ENCODE measurements at places on chromosomes 3 and 15.
A peak's percentile ranks its signal among the peaks of the same experiment; 100 is the strongest.

GRCh38 chr3:162863579-162863978 lies 1367.0 kb downstream of the OTOL1 start:
- no peak for DNase-seq

GRCh38 chr3:103389356-103389755 lies 954.5 kb downstream of the ZPLD1 start:
- peak; percentile 58 for DNase-seq

DNA sequence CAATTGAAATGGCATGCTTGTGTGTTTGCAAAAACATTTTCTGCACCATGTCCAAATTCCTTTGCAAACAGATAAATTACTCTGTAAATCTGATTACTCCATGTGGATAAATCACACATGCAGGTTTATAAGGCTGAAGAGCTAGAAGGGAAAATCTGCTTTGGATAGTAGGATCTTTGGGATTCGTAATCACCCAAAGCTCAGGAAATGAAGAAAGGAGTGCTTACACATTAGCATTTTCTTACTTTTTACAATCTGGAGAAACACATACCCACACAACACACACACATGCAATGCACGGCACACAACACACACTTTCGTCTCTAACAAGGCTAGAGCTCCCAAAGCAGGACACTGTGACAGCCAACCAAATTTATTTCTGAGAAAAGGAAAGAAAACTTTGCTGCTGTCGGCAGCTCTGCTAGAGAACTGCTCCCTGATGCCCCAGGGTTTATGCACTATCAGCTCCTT lies 2.1 kb downstream of the LSAMP start:
- DNase-seq: no peak

DNA sequence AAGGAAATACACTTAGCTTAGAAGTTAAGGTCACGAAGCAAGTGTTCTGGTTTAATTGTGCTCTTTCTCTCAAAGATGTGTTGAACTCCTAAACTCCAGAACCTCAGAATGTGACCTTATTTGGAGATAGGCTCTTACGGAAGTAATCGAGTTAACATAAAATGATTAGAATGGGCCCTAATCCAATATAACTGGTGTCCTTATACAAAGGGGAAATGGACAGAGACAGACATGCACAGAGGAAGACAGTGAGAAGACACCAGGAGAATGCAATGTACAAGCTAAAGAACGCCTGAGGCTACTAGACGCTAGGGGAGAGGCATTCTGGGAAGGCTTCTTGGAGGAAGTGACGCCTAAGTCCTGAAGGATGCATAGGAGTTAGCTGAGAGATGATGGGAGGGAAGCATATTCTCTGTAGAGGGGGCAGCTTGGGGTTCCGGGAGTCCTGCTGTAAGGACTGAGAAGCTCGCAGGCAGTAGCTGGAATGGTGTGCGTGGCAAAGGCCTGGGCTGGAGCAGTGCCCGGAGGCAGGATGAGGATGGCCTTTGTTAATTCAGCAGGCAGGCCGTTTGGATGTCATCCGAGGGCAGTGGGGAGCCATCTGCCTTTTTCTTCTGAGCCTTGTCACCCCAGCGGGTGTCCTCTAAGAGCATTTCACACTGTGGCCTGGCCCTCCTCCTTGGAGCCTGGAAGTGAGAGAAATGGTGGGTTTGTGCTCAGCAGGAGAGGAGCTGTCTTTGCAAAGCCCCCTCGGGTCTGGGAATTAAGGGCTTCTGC lies 513.4 kb downstream of the SHQ1 start:
- DNase-seq: no peak

- DNase-seq: no peak
Observed at GRCh38 chr3:169644750-169645149, 18.8 kb downstream of the MECOM start.

DNA sequence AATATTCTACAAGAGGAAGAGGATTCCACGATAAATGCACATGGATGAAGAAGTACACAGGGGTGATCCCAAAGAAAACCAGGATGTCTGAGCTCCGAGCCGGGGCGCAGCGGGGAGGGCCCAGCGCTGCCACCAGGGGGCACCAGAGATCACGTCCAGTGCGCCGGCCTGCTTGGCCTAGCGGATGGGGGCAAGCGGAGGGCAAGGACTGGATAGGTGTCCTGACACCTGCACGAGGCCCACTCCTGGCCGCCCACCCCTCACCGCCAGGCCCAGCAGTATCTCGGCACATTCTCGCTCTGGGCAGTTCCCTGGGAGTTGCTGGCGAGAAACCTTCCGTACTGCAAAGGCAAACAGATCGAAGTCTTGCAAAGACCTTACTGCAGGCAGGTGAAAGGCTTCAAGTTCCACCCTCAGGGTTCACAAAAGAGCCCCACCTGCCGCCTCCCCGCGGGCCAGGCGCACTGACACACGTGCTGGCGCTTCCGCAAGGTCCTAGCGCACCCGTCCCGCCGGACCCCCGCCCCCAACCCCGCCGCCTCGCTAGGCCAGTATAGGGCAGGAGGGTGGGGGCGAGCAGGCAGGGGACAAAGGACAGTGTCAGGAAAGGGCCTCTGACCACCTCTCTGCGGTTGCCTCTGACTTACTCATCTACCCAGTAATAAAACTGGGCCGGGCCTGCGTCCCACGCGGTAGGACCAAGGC lies 3.3 kb downstream of the ANKRD63 start:
- DNase-seq: peak; percentile 7

DNA sequence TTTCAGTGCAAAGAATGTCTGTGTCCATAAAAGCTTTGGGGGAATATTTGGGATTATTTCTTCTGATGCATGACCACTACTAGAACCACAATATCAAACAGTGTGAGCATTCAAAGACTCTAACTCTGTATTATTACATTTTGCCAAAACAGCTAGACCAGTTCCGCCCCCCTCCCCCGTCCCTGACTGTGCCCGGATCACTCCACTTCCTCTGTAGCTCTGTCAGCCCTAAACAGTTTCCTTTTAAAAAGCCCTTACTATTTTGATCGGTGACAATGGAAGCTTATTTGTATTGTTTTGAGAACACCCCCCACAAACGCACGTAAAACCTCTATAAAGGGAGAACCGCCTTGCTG lies 36.6 kb upstream of the EPHB3 start:
- DNase-seq: peak; percentile 29

DNA sequence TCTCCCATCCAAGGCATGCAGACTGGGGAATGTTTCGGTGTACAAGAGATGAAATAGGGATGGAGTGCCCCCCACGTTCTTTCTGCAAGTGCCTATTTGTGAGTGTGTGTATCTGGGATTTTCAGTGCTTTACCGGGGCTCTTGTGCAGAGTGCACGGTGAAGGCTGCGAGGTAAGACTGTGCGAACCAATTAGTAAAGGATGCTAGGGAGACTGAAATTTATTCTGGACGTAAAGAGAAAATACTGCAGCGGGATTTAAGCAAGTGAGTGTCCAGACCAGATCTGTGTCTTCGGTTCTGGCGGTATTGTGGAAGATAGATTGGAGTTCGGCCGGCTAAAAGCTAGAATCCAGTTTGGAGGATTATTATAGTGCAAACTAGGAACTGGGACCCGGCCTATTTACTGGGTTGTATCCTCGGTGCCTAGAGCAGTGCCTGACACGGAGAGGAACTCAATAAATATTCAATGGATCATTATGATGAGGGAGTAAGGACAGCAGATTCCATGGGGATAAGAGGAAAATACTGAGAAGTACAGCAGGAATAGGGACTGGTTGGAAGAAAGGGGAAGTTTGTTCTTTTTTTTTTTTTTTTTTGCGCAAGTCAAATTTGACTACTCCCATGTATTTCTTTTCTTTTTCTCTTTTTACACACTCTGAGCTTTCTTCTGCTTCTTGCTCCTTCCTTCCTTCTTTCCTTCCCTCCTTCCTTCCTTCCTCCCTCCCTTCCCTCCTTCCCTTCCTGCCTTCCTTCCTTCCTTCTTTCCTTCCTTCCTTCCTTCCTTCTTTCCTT lies 580 bp upstream of the MAGEF1 start:
- no peak for DNase-seq

DNA sequence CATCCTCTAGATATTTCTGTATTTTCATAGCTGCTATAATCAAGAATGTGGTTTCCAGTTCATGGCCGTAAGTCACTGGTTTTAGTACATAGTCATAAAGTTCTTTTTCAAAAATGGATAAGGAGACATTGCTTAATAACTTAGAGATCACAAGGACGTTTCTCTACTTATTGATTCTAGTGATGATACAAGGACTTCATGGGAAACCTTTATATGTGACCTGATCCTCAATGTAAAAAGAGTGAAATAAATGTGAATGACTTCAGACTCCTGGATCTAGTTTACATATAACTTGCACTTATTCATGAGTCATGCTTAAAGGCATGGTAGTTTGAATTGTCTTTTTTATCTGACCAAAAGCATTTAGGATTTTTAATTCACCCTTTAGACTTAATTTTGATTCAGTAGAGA lies 35.2 kb downstream of the TSC22D2 start:
- DNase-seq: no peak

DNA sequence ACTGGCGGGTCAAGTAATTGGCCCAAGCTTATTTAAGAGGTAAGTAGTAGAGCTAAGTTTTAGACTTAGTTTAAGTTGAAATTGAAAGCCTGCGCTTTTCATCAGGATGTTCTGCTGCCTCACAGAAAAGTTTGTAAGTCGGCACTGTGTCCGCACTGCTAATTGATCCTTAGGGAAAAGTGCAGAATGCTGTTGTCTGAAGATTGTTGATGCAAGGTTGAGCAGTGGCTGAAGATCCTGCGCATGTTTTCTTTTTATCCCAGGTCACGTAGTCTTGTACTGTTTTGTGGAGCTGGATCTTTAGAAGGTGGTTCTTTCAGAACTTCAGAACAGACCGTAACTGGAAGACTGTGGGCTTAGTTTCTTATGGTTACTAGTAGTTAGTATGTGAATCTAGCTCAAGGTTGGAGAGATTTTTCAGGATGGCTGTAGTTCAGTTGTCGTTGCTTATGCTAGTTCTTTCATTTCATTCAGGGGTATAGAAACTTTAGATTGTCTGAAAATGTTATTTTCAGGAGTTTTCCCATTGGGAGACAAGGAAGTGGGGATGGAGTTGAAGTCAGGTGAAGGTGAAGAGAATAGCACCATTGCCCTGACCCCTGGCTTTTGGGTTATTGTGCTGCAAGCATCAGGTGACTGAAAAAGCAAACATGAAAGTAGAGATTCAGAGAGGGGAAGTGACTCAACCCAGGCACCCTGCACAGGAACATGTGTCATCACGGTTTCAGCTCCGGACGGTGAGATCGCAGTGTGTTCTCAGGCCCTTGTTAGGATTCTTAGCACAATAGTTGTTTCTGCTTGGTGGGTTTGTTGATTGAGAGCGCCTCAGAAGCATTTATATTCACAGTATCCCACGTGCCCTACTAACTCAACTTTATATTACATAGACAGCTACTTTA lies 32.8 kb downstream of the AKAP13 start:
- DNase-seq: no peak

- no peak for DNase-seq
Observed at GRCh38 chr15:44780608-44781007, 44.3 kb downstream of the TRIM69 start.

- no peak for DNase-seq
Observed at GRCh38 chr15:93300796-93301195, 211.8 kb upstream of the RGMA start.

- peak; percentile 39 for DNase-seq
Observed at GRCh38 chr15:51499379-51499976, 123.1 kb downstream of the DMXL2 start.

DNA sequence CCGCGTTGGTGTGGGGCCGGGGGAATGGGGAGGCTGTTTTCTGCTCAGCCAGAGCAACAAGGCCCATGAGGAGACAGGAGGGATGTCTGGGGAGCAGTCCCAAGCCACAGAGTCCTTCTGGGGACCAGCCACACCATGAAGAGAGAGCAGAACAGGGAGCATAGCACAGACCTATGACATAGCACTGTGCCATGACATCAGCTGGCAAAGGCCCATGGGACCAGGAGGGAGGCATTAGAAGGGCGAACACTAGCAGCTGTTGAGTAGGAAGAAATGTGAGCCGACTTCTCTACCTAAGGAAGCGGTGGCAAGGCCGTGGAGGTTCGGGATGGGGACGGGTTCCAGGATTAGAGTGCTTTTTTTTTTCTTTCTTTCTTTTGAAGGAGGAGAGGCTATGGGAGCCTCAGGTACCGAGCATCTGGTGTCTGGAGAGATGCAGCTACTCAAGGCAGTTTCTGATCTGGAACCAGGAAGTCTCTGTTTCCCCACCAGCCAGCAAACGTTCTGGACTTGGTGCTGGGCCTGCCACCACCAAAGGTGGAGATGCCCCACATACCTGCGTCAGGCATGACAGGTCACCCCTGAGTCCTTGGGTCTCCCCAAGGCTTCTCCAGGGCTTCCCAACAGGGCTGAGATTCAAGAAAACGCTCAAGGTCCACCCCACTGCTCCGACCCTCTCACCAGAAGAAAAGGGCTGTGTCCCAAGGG lies 77.3 kb upstream of the CGNL1 start:
- no peak for DNase-seq

- DNase-seq: no peak
Observed at GRCh38 chr15:50227076-50227475, 38.5 kb downstream of the HDC start.

- DNase-seq: no peak
Observed at GRCh38 chr3:57942388-57942787, 65.8 kb upstream of the FLNB start.

- DNase-seq: no peak
Observed at GRCh38 chr3:130621824-130622223, 104.8 kb downstream of the COL6A6 start.

- peak; percentile 54 for DNase-seq
Observed at GRCh38 chr3:51703068-51703760, 3.7 kb upstream of the GRM2 start.

DNA sequence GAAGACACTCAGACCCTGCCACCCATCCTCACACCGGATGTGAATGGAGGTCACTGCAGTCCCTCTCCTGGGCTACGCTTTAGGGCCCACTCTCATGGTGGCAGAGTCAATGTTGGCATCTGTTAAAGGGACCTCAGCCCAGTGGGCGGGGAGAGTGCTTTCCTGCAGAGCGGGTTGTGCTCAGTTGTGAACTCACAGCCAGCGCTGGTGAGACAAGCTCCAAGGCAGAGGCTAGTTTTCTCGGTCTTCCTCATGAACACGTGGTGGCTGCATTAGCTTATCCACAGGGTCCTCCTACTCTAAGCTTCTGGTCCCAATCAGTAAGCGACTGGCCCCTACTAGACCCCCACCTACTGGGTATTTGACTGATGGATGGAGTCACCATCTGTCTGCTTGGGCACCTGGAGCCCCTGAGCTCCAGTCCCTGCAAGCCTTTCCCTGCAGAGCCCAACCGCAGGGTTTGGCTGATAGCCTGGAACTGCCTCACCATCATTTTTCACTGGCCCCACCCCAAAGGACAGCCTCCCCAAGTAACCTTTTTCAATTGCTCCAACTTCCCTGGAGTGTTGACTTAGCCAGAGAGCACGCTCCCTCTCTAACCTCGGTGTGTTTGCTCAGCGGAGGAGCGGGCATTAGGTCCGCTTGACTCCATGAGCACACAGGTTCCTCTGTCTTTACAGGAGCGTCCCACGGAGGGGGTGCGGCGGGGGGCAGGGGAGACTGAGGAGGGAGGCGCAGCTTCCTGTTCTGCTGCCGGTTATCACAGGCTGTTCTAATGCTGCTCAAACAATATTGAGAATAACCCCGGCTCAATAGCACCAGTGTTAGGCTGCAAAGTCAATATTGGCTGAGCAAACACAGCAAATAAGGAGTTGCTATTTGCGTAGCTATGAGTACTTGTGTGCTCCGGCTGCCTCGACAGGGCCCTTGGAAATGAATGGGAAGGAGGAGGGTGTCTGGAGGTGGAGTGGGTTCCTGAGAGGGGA lies 141.7 kb downstream of the RPLP1 start:
- peak; percentile 100 for DNase-seq

- no peak for DNase-seq
Observed at GRCh38 chr3:129014148-129014547, 13.0 kb downstream of the EFCC1 start.

All from NCI-H1105 treated with DMSO at 0.1 percent for 48 hours (cell line).